ENCODE measurements at places on chromosomes 5 and 9.

- DNase-seq: no peak
These were observed 23.0 kb downstream of the NREP start for GRCh38 chr5:111734013-111734412.

GRCh38 chr5:171484460-171484899 lies 65.0 kb downstream of the FGF18 start:
- peak; percentile 11 for DNase-seq

GRCh38 chr5:175687231-175687701 lies 29.4 kb downstream of the HRH2 start:
- no peak for DNase-seq

DNA sequence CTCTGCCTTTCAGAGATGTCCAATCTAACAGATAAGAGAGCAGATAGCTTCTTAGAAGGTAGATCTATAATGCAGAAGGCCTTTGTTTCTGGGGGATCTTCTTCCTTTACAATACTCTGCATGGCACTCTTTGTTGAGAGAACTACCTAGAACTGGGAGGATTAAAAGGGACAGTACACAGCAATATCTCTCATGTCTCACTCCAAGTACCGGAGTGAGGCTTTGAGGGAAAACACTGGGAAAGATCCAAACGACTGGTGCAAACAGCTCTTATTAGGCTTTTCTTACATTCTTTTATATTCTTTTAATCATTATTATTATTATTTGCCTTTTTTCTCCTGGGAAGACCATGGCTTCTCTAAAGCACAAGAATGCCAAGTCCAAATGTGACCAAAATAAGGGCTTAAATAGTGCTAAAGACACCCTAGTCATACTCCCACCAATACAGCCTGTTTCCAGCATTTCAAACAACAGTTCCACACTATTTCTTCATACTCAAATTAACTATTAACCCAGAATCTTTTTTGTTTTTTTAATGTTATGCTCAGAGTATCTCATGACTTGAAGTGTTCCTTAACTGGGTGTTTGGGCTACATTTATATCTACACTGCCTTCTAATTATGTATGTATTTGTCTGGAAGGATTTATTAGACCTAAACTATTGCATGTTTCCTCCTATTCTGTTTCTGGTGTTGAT lies 52.7 kb downstream of the ABHD17B start:
- no peak for DNase-seq

DNA sequence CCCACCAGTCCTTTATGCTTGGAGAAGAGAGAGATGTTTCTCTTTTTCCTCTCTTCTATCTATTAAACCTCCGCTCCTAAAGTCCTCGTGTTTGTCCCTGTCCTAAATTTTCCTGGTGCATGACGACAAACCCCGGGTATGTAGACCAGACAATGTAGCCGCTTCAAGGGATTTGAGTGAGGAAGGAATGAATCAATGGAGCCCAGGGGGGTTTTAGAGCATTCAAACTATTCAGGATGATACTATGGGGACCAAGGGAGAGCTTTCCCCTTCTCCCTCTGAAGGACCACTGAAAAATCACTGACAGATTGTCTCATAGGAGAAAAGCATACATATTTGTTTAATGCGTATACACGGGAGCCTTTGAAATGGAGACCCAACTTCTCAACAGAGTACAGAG lies 18.4 kb downstream of the CEL start:
- no peak for DNase-seq

DNA sequence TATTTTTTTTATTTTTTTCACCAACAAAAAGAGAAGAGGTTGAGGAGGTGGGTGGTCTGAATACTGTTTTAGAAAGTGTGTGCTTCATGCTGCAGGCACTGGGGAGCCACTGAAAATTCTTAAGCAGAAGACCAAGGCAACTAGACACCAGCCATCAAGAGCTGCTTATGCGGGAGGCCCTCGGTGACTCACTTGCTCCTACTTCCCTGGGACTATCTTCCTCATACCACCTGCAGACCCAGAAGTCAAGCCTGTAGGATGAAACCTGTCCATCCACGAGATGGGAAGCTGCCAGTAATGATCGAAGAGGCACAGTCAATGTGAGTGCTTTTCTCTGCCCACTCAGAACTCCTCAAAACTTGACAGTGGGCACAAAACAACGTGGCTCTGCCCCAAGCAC lies 125.8 kb upstream of the SLC44A1 start:
- DNase-seq: no peak
